ENCODE measurements at places on chromosomes 16 and 17.

GRCh38 chr17:41535764-41536481 is 7.8 kb upstream of the KRT19 start:
- DNase-seq, result no peak

- no peak for DNase-seq
Observed at GRCh38 chr16:27174798-27175197, 28.5 kb upstream of the KDM8 start.

GRCh38 chr16:77574867-77575624 is 140.2 kb upstream of the ADAMTS18 start:
- DNase-seq, result no peak

DNA sequence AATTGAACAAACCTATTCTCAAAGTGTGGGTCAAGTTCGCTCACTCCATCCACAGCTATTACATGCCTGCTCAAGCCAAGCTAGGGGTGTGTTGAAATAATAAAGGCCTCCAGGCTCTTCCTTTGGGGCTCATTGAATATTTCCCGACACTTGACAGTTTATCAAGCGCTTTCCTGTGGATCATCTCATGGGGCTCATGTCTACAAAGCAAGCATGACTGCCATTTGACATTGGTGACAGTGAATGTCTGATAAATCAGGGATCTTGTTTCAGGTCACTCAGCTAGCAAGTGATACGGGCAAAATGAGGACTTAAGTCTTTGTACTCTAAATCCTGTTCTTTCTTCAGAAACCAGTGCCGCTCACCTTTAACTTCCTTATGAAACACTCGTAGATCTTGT is 542.6 kb downstream of the TOX3 start:
- no peak for DNase-seq

DNA sequence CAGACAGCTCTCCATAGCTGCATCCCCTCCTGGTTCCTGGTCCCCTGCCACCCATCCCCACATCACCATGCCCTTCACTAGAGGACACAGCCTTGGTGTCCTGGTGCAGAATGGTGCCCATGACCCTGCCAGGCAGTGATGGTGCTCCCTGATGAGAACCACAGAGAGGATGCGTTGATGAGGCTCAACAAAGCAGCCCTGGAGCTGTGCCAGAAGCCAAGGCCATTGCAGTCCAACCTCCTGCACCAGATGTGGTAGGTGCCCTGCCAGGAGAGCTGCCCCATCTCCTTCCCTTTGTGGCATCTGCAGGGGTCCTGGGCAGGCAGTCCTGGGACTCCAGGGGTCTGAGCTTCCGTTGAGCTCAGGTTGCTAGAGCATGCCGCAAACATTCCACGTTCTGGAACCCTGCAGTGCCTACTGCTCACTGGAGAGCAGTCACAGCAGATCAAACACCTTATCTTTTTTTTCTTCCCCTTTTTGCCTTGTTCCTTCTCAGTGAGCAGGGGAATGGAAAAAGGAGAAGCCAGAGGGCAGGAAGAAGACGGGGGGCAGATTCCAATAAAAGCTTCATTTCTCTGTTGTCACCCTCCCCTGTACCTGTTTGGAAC is 5.3 kb upstream of the EPN3 start:
- no peak for DNase-seq

DNA sequence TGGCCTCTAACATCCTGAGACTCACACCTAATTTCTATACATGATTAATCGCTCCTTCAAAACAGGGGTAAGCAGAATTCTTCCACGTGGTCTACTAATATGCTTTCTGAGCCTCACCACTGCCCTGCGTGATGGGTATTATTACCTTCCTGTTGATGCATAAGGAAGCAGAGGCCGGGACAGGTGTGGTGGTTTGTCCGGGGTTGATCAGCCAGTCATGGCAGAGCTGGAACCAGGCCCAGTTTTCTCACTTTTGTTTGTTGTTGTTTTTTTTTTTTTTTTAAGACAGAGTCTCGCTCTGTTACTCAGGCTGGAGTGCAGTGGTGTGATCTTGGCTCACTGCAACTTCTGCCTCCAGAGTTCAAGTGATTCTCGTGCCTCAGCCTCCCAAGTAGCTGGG is 31.2 kb downstream of the RNF135 start:
- DNase-seq, result no peak

DNA sequence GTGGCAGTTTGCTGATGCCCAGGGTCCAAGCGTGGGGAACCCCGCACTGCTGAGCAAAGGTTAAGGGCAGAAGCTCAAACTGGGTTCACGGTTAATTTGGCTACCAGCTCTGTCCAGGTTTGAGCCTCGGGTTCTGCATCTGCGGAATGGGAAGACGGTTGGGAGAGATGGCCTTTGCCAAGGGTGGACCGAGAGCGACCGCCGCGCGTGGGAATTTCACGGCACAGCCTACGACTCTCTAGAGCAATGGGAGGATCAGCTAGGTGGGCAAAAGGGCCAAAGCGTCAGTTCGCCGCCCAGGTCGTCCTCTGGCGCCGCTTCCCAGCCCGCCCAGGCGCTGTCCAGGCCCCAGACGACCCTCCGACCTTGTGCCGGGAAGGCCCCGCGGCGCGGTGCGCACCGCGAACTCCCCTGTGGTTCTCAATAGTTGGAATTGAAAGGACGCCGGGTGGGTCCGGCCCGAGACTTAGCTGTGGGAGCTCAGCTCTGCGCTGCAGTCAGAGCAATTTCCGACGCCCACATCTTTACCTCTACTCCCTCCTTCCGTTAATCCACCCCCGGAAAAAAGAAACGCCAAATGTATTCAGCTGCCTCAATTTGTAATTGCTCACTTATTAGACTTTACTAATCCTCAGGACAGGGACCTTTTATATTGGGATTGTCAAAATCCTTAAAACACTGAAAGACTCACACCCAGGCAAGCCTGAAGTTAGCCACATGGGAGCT is 2.5 kb upstream of the HS3ST3B1 start:
- DNase-seq, result no peak

DNA sequence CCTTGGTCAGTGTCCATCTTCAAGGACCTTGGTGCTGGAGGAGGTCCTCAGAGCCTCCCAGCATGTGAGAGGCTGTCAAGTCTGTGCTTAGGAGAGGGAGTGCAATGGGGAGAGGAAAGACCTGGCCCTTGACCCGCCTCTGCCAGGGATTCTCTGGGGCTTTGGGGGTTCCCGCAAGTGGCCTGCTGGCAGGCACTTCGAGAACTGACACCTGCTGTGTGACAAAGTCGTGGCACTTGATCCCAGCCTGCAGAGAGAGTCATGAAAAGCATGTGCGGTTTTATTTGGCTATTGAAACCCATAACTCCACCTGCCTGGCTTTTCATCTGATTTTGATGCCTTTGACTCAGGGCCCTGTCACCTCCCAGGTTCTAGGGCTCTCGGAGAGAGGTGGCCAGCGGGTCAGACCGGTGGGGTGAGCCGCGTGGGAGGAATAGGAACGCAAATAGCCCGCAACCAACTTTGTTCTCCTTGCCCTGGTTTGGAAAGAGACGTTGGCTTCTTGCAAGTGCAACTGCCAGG is 42.8 kb upstream of the GSE1 start:
- peak; percentile 56 for DNase-seq
